ENCODE measurements at places on chromosomes 5 and 9. TPM values are rescaled to one million over a fixed set of nuclear protein-coding genes. Genes with fewer than 3 reads are reported as not detected.

Gene SHISAL2B
- total RNA-seq: not detected

Gene RXRA
- total RNA-seq: 41.6 TPM

Gene SLC1A1
- not detected for total RNA-seq

Gene BRINP1
- not detected for total RNA-seq

Gene PRDM9
- total RNA-seq: not detected

Gene TSTD2
- 11.6 TPM for total RNA-seq

Gene PCDHB2
- 0.24 TPM for total RNA-seq

Gene FAM163B
- total RNA-seq: not detected

Gene TAF11L5
- total RNA-seq: not detected

Gene SLC6A18
- not detected for total RNA-seq

Gene SLC12A7
- total RNA-seq: 28.2 TPM

Gene SCGB3A2
- not detected for total RNA-seq

Gene INSL6
- not detected for total RNA-seq

Gene GPR150
- 0.61 TPM for total RNA-seq

Gene HMGCR
- 49.4 TPM for total RNA-seq

Gene IL4
- total RNA-seq: not detected

Gene NR5A1
- not detected for total RNA-seq

Gene SPINK13
- not detected for total RNA-seq

Gene ADGRD2
- total RNA-seq: not detected

Gene CMYA5
- total RNA-seq: 0.50 TPM

Gene CCDC192
- not detected for total RNA-seq

Gene TCF7
- 5.9 TPM for total RNA-seq

Gene HEMGN
- 1.2 TPM for total RNA-seq

Gene BARHL1
- total RNA-seq: not detected

Gene ECSCR
- total RNA-seq: 4.1 TPM

Gene NUTM2F
- total RNA-seq: not detected

Gene BNC2
- total RNA-seq: not detected

Gene SERF1B
- 15.8 TPM for total RNA-seq

Gene NKD2
- 1.2 TPM for total RNA-seq

Gene ACTBL2
- total RNA-seq: not detected

Gene NTNG2
- total RNA-seq: 0.82 TPM

Gene NPDC1
- 96.1 TPM for total RNA-seq

Gene NOTCH1
- 65.9 TPM for total RNA-seq

Gene CTNND2
- total RNA-seq: 0.39 TPM

Gene TLN1
- total RNA-seq: 293 TPM

Gene TMEM215
- total RNA-seq: not detected

Gene POU5F2
- total RNA-seq: 1.5 TPM
